Stimulated activated CD4-positive, alpha-beta T cell treated with anti-CD3 and anti-CD28 coated beads, Interleukin-4, amount 100 ng/mL, for 48 hours (primary cell): ENCODE measurements at places on chromosomes 5 and 9.

GRCh38 chr5:177109810-177110209 lies 23.1 kb downstream of the FGFR4 start:
- no peak for DNase-seq

- DNase-seq, result no peak
These were observed 726.9 kb downstream of the DNAH5 start for GRCh38 chr5:13217636-13218035.

DNA sequence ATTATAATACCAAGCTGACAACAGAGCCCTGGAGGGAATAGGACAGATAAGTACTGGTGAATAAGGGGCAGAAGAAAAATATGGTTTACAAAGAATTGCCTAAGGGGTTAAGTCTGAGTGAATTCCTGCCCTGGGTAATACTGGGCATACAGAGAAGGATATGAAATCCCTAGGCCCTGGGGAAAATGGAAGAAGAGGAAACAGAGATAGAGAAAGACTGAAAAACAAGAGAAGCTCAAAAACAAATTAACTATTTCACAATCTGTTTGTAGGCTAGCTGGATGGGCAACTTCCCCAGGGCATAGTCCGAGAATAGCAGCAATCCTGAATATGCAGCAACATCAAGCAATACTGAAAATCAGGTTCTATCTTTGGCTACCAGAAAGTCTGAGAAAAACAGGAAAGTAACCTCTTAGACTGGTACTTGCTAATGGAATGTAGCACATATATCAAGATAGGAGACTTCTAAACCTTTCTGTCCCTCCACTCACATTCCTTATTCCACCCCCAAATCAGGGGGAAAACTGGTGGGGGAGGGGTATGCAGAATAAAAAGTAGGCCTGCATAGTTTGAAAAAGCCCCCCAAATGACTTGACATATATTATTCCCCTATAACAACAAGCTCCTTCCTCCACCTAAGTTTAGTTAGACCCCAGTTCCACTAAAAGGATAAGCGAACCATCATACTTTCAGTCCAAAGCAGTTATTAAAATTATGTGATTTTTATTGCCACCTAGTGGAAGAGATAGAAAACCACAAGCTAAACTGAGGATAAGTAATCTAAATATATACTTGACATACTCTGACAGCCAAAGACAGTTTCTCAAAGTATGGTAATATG lies 20.6 kb downstream of the SLC38A9 start:
- no peak for DNase-seq

DNA sequence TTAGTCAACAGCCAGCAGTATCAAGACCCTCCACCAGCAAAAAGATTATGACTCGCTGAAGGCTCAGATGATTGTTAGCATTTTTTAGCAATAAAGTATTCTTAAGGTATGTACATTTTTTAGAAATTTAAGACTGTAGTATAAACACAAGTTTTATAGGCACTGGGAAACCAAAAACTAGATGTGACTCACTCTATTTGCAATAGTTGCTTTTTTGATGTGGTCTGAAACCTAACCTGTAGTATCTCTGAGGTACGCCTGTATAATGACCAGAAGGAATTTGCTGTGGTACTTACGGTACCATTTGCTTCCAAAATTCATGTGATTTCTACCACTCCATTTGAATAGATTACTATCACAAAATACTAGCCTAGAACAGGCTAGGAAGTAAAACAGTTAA lies 60.8 kb downstream of the WDR41 start:
- DNase-seq, result no peak

DNA sequence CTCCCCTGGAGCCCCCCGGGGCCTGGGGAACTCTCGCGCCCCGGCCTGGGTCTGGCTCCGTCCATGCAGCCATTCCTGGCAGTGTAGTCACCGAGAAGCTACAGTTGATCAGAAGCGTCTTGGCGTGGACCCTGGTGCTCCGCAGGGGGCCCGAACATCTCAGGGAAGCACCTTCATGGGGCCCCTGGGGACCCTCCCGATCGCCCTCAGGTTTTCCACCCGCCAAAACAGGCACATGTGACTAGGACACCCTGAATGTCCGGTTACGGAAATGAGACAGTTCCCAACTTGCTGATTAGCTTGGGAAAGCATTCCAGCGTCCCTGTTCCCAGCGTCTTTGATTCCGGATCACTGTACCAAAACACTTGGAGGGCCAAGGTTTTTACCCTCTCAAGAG lies 472 bp downstream of the FBXO4 start:
- DNase-seq, result no peak

GRCh38 chr9:107738789-107739188 lies 249.2 kb upstream of the KLF4 start:
- DNase-seq, result no peak

DNA sequence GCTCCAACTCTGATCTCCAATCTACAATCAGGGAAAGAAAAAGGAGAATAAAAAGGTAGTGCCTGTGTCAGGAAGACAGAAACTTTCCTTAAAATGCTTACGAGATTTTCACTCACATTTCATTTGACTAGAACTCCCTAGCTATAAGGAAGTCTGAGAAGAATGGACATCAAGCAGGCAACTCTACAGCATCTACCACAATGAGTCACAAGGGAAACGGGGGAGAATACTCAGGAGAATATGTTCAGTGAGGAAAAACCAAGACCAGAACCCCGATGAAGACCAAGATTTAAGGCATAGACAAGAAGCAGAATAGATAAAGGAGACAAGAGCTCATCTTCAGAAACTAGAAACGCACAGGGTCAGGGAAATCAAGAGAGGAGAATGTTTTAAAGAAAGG lies 9.0 kb upstream of the SETD9 start:
- no peak for DNase-seq
